ENCODE measurements at places on chromosomes 7 and 10.

DNA sequence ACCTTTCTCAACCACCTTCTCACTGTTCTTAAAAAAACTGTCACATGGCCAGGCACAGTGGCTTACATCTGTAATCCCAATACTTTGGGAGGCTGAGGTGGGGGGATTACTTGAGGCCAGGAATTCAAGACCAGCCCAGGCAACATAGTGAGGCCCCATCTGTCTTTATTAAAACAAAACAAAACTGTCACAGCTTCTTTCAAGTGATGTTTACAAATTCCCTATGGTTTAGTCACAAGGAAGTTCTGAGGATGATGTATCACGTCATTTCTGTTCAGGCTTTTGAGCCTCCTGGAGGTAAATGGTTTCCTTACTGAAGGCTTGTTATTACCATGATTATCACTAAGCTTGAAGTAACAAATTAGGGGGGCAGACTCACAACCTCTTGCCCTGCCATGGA is 186.2 kb downstream of the CFTR start:
- DNase-seq, result no peak

DNA sequence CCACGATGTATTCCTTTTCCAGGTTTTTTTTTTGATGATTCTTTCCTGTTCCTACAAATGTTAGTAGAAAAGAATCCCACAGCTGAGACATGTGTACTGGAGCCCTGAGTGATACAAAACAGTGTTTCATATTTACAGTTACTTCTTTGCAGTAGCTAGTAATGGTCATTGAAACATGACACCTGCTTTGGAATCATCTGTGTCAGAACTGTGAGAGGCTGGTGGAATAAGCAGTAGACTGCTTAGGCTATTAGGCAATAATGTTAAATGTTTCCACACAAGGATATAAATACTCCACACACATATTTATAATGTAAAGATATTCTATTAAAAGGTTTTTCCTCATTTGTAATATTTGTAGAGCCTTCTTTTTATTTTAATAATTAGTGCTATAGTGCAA is 394.0 kb downstream of the THSD7A start:
- DNase-seq, result no peak

DNA sequence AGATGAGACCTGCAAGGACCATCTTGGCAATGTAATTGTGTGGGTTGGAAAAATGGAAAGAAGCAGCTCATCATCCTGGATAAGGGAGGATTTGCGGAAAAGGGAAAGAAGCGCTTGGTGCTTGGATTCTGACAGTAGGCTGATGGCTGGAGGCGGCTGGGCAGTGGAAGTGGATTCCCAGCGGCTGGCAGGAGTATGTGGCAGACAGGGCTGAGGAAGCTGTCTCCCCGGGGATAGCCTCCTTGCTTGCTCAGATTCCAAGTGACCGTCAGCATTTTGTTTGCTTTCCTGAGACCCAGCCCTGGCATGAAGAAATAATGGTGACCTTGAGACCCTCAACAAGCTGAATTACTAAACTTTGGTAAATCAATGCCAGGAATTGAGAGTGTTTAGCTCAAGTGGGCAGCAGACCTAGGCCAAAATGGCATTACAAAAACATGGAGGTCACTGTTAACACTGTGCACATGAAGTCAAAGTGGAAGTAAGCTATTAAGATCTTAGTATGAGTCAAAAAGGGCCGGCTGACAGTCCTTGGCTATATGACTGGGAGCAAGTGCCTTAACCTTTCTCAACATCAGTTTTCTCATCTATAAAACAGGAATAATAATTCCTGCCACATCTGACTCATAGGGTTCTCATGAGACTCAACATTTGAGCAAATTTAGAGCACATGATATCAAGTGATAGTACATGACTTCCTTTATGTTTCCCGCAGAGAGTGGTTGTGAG is 21.3 kb downstream of the SLC25A28 start:
- DNase-seq, result peak; percentile 34

DNA sequence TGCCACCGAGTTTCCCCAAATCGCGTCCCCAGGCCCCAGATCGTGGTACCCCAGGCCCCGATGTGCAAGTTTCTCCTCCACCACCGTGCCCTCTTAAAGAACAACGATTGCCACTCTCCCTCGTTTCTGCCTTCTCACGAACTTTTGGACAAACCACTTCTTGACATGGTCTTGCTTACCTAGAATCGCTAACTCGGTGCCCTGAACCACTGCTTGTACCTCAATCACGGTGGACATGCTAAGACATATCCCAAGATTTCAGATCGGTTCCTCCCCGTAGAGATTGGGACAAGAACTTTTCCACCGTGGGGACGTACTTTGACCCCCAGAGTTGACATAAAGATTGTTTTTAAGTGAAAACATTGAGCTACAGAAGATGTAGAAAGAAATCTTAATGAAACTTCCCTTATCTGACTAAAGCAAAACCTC is 477 bp upstream of the ZC3HAV1 start:
- no peak for DNase-seq

GRCh38 chr10:85917601-85918000 is 449.0 kb downstream of the GRID1 start:
- DNase-seq, result no peak

DNA sequence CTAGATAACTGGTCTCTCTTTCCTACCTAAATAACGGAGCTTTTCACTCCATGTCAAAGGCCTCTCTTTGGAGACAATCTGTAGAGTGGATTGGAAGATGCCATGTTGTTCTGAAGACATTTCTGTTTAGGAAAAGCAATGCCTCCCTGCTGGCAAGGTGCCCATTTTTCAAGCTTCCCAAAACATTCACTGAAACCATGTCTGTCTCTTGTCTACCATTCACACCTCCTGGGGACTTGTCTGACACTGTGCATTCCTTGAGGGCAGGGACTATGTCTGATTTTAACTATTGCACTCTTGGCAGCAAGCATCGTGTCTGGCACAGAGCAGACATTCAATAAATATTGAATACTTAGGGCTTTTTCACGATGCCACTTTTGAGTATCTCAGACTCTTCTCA is 528.9 kb upstream of the NRP1 start:
- DNase-seq, result no peak

GRCh38 chr7:108248821-108249220 is 118.7 kb upstream of the LAMB4 start:
- DNase-seq, result no peak
